ENCODE measurements at places on chromosomes 1 and 21.

DNA sequence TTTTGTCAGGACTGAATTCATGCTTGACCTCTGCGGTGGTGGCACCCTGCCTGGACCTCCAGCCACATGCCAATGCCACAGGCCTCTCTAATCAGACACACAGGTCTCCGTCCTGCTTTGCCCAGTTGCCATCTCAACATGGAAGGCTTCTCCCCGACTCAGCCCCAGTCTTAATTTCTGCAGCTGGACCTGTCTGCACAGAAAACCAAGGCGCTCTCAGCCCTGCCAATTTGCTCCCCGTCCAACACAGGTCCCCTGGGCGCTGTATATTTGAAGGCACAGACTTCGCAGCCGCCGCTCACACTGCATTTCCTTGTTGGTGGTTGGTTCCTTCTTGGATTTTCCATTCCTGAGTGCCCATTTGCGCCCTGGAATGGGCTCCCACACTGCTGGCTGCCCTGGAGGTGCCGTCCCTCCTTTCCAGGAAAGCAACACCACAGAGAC, 28.0 kb upstream of the PLEKHG5 start:
- DNase-seq = no peak

GRCh38 chr1:68917456-68917855, 420.6 kb upstream of the DEPDC1 start:
- peak; percentile 2 for DNase-seq

DNA sequence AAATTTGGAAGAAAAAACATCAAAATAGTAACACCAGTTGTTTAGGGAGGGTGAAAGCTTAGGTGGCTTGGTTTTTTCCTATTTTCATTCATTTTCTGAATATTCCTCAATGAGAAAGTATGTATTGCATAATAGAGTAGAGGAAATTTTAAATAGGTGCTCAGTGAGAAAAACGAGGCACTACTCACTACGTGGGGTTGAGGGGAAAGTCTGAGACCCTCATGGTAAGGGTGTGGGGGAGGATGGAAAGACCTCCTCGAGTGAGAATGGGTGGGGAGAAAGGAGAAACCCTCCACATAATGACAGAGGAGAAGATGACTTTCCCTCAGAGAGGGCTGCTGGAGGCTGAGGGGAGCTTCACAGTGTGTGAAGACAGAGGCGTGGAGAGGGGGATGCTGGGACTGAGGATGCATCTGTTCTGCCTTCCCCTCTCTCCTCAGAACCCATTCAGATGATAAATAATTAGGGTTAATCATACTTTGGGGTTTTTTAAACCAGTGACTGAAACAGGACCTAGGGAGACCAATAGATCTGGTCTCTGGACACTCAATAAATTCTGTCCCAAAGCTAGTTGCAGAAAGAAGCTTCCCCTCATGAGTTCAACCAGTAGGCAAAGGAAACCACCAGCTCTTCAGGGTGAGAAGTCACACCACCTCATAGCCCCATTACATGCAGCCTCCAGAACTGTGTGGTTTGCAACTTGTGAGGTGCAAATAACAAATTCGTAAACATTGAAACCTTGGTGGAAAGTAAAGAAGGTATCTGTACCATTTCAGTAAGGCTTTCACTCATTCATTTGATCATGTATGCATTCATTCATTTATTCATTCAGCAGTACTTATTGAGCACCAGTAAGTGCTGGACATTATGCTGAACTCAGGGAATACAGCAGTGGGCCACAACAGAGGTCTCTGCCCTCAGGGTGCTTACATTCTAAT, 17.1 kb downstream of the SLAMF7 start:
- no peak for DNase-seq

DNA sequence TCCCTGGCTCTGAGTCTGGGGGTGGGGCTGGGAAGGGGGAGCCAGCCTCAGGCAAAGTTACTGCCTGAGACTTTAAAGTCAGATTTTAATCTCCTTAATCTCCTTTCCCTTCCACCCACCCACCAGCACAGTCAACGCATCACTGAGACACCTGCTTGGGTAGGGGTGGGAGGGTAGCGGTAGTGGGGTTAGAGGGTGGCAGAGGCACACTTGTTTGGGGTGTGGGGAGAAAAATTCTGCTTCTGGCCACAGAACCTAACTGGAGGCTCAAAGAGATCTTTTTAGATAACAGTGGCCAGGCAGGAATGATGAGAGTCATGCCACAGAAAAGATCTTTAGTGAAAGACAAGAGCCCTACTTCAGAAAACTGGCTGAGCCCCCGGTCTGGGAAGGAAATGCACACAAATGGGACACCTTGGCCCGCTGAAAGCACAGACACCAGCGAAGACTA, 44.1 kb downstream of the CD247 start:
- DNase-seq = no peak

- DNase-seq = no peak
Measured at GRCh38 chr1:54163573-54163972, 10.8 kb upstream of the CDCP2 start.

DNA sequence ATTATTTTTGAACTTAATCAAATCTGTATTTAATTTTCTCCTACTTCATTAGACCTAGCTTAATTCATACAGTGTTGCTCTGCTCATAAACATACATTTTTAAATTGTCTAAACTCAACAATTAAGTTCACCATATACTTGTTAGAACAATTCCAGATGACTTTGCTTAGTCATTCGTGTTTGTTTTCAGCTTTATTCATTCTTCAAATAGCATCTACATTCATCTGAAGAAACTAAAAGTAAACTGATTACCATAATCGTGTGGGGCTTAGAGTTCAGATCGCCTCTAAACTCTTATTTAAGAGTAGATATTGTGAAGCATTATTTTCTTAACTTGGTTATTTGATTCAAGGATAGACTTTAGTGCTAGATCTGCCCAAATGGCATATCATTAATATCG, 34.4 kb downstream of the KLHL20 start:
- no peak for DNase-seq

GRCh38 chr1:51740652-51741051, 123.8 kb downstream of the OSBPL9 start:
- DNase-seq = no peak
